ENCODE measurements at places on chromosomes 6 and 20.

GRCh38 chr6:35360349-35361138, 18.2 kb downstream of the PPARD start:
- no peak for DNase-seq

GRCh38 chr6:168021581-168021980, 24.1 kb downstream of the KIF25 start:
- no peak for DNase-seq

GRCh38 chr20:58576603-58576970, 61.4 kb upstream of the APCDD1L start:
- DNase-seq = no peak

GRCh38 chr6:125745281-125746018, 4.0 kb upstream of the HEY2 start:
- DNase-seq = no peak

- DNase-seq = no peak
These were observed 53.2 kb downstream of the EIF2S2 start for GRCh38 chr20:34058831-34059230.
